ENCODE measurements at places on chromosomes 13 and 19.

DNA sequence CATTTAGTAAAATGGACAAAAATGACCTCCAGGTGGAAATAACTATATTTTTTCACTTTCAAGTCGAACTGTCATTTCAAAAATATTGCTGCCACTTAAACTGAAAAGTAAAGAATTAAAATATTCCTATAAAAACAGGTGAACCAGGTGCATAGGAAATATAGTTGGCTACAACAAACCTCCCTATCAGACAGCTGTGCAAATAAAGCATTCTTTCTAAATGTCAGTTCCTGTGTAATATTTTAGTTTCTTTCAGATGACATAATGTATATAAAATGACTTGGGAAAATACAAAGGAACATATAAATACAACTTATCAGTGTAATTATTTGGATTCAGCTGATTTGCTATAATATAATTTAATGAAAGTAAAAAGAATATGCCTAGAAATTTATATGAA is 403.5 kb upstream of the GPC6 start:
- DNase-seq: no peak

DNA sequence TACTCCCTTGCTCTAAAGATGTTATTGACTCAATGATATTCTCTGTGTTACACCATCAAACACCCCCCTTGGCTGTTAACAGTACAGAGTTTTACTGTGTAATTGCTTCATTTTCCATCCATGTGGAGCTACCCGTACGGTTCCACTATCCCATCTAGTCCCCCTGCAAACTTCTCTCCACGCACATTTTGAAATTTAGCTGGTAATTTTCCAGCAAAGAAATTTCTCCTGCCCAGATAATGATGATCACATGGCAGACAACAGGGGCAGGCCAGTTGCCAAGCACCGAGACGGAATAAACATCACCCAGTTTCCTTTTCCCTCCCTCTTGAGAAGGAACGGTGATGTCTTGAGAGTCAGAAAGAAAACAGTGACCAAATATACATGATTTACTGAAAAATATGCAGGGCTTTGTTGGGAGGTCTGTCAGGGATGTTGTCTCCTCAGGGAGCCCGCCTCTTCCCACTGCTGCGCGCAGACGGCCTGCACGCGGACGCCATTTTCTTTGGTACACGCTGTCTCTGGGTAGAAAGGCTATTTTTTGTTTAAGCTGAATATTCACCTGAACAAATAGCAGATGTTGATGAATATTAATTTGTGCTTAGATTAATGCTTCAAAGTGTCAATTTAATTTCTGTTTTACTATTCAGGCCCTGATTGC is 109.9 kb downstream of the OLFM4 start:
- DNase-seq: no peak

DNA sequence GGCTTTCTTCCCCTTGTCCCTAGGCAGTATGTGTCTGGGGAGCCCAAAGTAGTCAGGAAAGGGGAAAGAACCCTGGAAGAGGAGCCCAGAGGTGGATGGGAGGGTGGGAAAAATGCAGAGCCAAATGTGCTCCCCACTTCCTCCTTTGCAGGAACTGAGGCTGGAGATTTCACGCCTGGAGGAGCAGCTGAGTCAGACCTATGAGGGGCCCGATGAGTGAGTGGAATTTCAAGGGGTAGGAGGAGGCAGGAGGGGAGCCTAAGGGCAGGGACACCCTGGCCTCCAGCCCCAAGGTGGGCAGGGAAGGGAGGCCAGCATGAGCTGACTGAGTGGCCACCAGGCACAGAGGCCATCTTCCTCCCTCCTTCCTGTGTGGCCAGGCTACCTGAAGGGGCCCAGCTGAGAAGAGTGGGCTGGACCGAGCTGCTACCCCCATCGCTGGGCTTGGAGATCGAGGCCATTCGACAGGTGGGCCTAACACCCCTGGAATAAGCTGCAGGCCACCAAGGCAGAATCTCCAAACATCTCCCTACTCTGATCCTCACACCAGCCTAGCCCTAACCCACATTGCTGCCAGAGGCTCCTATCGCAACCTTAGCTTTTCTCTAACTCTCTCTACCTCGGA is 14.3 kb downstream of the PTH2 start:
- DNase-seq: no peak

- DNase-seq: no peak
Measured at GRCh38 chr13:78977311-78977710, 318.4 kb upstream of the OBI1 start.

- DNase-seq: peak; percentile 85
Measured at GRCh38 chr19:19366434-19367396, 38.8 kb upstream of the GATAD2A start.
